Renal cortex interstitium (tissue), 15 donors: ENCODE measurements at places on chromosomes 7 and 10. TPM values are rescaled to one million over a fixed set of nuclear protein-coding genes. Genes with fewer than 3 reads are reported as not detected.

DNA sequence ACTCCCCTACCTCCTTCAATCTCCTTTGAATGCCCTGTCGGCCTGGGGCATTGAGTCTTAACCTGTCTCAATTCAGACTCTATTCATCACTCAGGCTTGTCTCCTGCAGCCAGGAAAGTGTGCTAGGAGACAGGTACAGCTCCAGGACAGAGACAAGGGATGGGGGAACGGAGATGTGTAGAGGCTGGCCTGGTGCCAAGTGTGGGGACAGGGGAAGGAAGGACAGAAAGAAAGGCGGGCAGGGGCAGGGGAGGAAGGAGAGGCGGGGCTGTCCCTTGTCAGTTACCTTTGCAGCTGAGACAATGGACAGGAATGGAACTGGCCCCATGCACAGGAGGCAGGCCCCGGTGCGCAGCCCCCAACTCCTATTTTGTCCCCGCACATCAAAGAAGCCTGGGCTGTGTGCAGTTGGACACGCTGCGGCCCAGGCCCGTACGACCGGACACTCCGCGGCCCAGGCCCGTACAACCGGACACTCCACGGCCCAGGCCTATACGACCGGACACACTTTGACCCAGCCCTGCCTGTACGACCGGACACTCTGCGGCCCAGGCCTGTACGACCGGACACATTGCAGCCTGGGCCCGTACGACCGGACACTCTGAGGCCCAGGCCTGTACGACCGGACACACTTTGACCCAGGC, 36.9 kb downstream of the CHST15 start:
- no peak for DNase-seq

- DNase-seq = no peak
Measured at GRCh38 chr7:134128829-134129228, 1.7 kb downstream of the LRGUK start.

C10orf62 gene
- polyA plus RNA-seq = 0.84 TPM

GRCh38 chr10:105643660-105644059, 1002.6 kb downstream of the SORCS3 start:
- no peak for DNase-seq

LEP gene
- polyA plus RNA-seq = 0.76 TPM

GRCh38 chr7:111074071-111074747, 16.7 kb upstream of the LRRN3 start:
- no peak for DNase-seq

GRCh38 chr10:80555415-80555814, 17.7 kb downstream of the SH2D4B start:
- no peak for DNase-seq

RPEL1 gene
- 0.19 TPM for polyA plus RNA-seq

BTBD16 gene
- polyA plus RNA-seq = 0.73 TPM

CASTOR2 gene
- polyA plus RNA-seq = 8.1 TPM

DNA sequence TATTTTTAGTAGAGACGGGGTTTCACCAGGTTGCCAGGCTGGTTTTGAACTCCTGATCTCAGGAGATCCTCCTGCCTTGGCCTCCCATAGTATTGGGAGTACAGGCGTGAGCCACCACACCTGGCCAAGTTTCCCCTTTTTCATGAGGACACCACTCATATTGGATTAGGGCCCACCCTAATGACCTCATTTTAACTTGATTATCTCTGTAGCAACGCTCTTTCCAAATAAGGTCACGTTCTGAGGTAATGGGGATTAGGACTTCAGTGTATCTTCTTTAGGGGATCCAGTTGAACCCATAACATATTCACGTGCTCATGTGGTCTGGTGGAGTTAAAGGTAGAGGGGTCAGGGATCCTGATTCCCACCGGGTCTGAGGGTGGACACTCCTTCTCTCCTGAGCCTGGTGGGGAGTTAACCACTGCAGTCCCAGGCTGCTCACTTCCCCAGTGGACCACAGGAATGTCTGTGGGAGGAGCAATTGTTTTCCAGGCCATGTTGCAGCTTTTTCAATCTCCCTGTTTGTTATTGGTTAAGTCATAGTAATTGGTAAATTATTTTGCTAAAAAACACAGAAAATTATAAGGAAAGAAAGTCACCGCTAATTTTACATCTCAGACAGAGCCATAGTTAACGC, 130.5 kb downstream of the GRK5 start:
- DNase-seq = no peak

DNA sequence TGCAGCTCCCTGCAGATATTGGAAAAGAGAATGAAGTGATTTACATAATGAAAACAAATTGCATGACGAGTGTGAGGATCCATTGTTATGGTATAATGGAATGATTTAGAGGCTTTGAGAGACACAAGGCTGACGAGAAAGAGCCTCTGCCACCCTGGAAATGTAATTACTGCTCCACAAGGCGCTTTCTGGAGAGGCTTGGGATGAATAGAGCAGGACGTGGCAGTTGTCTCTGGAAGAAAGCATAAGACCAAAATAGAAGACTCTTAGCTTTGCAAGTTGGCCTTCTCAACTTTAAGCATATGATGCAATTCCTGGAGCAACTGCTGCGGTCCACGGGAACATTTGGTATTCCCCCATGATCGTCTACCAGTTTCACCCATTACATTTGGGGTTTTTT, 181.9 kb upstream of the TCF7L2 start:
- DNase-seq = no peak

GRCh38 chr7:155660059-155660757, 15.7 kb downstream of the RBM33 start:
- DNase-seq = no peak

TMEM140 gene
- polyA plus RNA-seq = 28.1 TPM

DNA sequence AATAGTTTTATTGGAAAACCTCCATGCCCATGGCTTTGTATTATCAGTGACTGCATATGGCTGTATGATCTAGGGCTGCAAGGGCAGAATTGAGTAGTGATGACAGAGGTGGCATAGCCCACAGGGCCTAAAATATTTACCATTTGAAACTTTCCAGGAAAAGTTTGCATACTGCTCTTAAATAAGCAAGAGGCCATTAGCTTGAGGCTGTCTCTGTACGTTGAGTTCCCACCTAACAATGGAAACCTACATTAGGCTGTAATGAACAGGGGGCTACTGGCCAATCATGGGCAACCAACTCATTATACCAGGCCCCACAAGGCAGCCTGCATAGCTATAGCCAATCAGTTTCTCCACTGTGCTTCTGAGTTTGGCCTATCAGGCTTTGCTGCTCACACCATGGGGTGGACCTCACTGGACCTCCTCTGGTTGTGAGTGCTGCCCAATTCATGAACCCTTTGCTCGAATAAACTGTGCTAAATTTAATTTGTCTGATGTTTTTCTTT, 673 bp upstream of the ST8SIA6 start:
- DNase-seq = no peak

GRCh38 chr7:129859183-129859582, 93.6 kb downstream of the UBE2H start:
- no peak for DNase-seq

ETV1 gene
- polyA plus RNA-seq = 34.0 TPM

DNA sequence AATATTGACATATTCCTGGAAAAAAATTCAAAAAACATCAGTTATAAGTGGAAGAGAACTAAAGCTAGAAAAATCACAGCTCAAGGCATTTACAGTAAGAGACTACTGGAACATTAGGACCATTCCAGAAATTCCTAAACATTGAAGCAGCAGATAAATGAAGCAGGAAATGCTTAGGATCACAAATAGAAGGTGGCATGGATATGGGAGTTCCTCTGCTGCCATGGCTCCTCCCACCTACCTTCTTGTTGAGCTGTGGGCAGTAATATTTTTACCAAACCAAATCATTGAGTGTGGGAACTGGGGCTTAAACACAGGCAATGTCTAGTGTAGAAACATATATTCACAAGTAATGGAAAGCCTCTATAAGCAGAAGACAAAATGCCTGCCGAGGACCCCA, 292.8 kb downstream of the ANKRD7 start:
- no peak for DNase-seq

- DNase-seq = no peak
Measured at GRCh38 chr7:151792086-151792485, 84.8 kb downstream of the PRKAG2 start.

DNA sequence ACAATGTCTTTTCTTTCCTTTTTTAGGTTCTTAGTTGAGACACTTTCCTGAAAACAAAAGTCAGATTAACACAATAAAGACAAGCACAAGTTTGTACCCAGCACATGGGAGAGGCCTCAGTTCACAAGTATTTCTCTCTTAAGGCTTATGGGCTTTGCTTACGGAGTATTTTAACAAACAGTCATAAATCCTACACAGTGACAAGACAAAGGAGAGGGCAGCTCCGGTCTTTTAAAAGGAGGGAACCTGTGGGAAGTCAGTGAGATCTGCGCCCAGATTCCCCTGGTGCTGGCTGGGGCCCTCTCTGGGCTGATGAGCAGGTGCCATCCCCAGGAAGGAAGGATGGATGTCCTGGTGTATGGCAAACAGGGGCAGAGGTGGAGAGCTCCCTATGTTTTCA, 398.6 kb downstream of the ACTR3B start:
- no peak for DNase-seq

GRCh38 chr10:110284262-110284661, 20.5 kb downstream of the SMNDC1 start:
- DNase-seq = no peak

PNLIPRP3 gene
- polyA plus RNA-seq = not detected

MACROH2A2 gene
- polyA plus RNA-seq = 82.4 TPM

GRCh38 chr7:55774327-55775050, 88.1 kb downstream of the SEPTIN14 start:
- DNase-seq = peak; percentile 0

ZNF92 gene
- polyA plus RNA-seq = 21.2 TPM

GRCh38 chr10:6648894-6649720, 69.0 kb upstream of the PRKCQ start:
- DNase-seq = no peak

DNA sequence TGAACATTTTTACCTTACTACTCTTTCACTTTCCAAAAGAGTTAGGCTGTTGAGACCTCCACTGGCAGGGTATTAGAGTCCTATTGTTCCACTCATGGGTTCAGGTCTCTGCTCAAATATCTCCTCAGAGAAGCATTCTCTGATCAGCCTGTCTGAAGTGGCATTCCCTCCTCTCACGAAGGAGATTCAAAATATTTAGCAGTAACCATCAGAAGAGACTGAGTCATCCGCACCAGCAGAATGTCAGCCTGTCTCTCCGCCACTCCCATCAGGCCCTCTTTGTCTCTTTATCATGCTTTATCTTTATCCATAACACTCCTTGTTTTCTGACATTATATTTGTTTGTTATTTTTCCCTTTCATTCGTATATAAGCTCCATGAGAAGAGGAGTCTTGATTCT, 79.1 kb downstream of the AASS start:
- DNase-seq = no peak

GARIN1A gene
- polyA plus RNA-seq = 2.7 TPM

DNA sequence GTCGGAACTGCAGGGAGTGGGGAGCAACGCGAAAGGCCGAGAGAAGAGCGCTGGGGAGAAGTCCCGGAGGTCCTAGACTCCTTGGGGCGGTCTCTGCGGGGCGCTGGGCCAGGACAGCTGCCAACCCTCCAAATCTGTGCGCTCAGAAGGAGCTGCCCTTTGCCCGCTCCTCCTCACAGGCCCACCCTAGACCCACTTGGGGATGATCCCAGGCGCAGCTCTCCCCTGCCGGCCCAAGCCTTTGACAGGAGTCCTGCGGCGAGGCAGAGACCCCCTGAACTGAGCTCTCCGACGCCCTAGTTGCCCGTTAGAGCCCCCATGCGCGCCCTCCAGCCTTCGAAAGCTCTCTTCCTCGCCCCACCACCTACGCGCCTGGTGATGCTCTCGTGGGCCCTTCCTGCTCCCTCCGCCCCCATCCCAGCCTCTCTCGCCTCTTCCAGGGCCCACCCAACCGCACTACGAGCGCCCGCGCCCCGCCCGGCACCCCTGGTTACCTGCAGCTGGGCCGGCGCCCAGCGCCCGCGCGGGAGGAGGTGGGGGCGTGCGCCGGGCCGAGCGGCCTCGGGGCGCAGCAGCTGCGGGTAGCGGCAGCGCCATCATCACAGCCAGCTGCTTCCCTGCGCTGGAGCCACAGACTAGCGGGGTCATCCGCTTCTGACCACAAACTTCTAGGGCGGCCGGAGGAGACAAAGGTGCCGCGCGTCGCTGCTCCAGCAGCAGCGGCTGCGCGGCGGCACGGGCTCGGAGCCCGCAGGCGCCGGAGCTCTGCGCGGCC, 353.4 kb downstream of the DNAJB6 start:
- DNase-seq = no peak

- no peak for DNase-seq
Measured at GRCh38 chr10:88865281-88865876, 13.7 kb upstream of the ANKRD22 start.

GRCh38 chr10:43304687-43305333, 37.9 kb upstream of the RASGEF1A start:
- DNase-seq = peak; percentile 25

- DNase-seq = no peak
Measured at GRCh38 chr10:131979821-131980270, 1.9 kb downstream of the BNIP3 start.

PLXNA4 gene
- 14.6 TPM for polyA plus RNA-seq

GPC2 gene
- polyA plus RNA-seq = 9.4 TPM

DNA sequence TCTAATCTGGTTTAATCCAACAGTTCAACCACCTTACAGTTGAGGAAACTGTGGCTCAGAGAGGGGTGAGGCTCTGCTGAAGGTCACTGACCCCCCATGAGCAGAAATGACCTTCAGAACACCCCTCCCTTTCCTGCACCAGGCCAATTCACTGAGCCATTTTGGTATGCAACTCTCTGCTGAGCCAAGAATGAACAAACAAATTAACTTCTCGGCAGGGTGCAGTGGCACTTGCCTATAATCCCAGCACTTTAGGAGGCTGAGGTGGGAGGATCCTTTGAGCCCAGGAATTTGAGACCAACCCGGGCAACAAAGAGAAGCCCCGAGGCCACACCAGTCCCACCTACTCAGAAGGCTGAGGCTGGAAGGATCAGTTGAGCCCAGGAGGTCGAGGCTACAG, 29.8 kb downstream of the PDGFA start:
- DNase-seq = no peak

DNA sequence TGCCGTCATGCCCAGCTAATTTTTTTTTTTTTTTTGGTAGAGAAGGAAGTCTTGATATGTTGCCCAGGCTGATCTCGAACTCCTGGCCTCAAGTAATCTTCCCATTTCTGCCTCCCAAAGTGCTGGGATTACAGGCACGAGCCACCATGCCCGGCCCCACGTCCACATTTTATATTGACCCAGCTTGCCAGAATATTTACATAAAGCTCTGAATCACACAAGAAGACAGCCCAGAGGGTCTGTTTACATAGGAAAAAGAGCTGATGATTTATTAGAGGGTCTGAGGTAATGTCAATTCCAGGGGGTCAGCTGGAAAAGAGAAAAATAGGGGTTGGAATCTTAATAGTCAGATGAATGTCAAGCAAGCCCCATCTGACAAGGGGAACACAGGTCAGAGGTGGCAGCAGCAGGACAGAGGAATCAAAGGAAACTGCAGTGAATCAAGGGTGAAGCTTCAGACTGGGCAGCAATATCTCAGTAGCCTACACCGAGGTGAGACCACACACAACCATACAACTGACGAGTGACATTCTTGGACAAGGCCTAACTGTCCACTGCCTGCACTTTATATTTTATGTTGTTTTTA, 15.8 kb upstream of the SLF2 start:
- DNase-seq = no peak

GRCh38 chr7:32943252-32944030, 13.8 kb upstream of the FKBP9 start:
- DNase-seq = no peak

PRKCQ gene
- polyA plus RNA-seq = 14.4 TPM

- DNase-seq = no peak
Measured at GRCh38 chr7:3579638-3580219, 278.7 kb downstream of the SDK1 start.

INMT gene
- polyA plus RNA-seq = 1.4 TPM
